Right lobe of liver (tissue), 6 donors: ENCODE measurements at places on chromosomes 13 and 19. TPM values are rescaled to one million over a fixed set of nuclear protein-coding genes. Genes with fewer than 3 reads are reported as not detected.

ZNF880 gene
- total RNA-seq = 2.6 TPM

RNF113B gene
- total RNA-seq = not detected

- H3K36me3 ChIP-seq = no peaks in the 10 kb centered on the region
- H3K27me3 ChIP-seq = peaks cover 9% of the 10 kb centered on the region
- peak overlapping the region; percentile 49 for H3K27ac ChIP-seq
- H3K4me3 ChIP-seq = peak overlapping the region; percentile 42
These were observed 2.2 kb downstream of the PDE4C start for GRCh38 chr19:18223860-18224524.

GRCh38 chr19:39745643-39746042 lies 7.8 kb upstream of the CLC start:
- DNase-seq = no peak
- H3K36me3 ChIP-seq = no peaks in the 10 kb centered on the region
- peaks cover 4% of the 10 kb centered on the region for H3K27me3 ChIP-seq
- H3K27ac ChIP-seq = no peak overlapping the region
- no peaks in the 10 kb centered on the region for H3K4me1 ChIP-seq

- no peaks in the 10 kb centered on the region for H3K36me3 ChIP-seq
- no peak overlapping the region for H3K4me3 ChIP-seq
- H3K27ac ChIP-seq = no peak overlapping the region
- no peak for DNase-seq
- H3K4me1 ChIP-seq = no peaks in the 10 kb centered on the region
These were observed 14.2 kb upstream of the PDX1 start for GRCh38 chr13:27905650-27906049.

DNA sequence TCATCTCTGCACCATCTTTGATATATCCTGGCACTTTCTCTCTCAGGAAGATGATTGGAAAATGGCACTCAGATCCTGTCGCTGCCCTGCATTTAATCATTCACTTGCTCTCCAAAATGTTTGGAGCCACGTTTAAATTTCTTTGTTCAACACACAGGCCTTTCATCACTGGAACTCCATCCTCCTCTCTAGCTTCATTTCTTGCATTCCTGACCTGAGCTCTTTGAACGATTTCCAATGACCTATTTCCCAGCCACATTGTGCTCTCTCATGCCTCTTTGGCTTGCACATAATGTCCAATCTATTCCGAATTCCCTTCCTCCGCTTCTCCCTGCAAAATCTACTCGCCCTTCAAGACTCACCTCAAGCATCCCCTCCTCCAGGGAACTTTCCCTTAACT lies 287.4 kb upstream of the NBEA start:
- H3K27me3 ChIP-seq = no peaks in the 10 kb centered on the region
- H3K4me3 ChIP-seq = no peak overlapping the region
- H3K36me3 ChIP-seq = no peaks in the 10 kb centered on the region
- no peaks in the 10 kb centered on the region for H3K4me1 ChIP-seq
- DNase-seq = no peak
